ENCODE measurements at places on chromosomes 4 and X.

GRCh38 chr4:184750926-184751584 lies 17.2 kb upstream of the CENPU start:
- DNase-seq = no peak

DNA sequence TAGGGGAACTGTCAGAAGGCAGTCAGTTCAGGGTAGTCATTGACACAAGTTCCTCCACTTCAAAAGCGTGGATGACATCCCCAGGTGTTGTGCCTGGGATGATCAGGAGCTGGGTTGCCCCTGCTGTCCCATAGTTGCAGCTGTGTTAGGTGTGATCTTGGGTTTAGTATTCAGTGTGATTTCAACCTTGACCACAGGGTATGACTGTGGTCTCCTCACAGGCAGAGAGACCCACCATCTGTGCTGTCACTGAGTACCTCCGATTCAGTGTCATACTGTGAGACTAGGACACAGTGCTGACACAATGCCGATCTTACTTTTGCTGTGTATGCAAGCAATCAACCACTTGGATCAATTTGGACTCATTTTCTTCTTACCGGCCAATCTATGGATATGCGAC lies 25.2 kb downstream of the FOXR2 start:
- DNase-seq = no peak

GRCh38 chr4:70724463-70724862 lies 2.7 kb downstream of the RUFY3 start:
- DNase-seq = no peak

DNA sequence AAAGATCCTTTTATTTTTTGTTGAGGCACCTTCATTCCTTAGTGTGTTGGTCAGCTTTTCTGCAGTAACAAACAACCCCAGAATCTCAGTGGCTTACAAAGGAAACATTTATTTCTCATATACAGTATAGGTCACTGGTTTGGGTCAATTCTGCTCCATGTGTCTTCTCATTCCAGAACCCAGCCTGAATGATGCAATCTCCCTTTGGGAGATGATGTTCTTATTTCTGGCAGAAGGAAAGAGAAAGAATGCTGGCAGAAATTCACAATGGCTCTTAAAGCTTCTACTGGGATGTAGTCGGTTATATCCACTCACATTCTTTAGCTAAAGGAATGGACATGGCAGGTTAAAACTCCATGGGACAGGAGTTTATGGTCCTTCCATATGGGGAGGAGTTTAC lies 42.3 kb downstream of the IDS start:
- DNase-seq = no peak
